Nucleus accumbens (tissue), 56 donors: ENCODE measurements at places on chromosomes 7 and 10.
A peak's percentile ranks its signal among the peaks of the same experiment; 100 is the strongest.

GRCh38 chr10:96252730-96253129 is 18.6 kb downstream of the BLNK start:
- no peak for DNase-seq

DNA sequence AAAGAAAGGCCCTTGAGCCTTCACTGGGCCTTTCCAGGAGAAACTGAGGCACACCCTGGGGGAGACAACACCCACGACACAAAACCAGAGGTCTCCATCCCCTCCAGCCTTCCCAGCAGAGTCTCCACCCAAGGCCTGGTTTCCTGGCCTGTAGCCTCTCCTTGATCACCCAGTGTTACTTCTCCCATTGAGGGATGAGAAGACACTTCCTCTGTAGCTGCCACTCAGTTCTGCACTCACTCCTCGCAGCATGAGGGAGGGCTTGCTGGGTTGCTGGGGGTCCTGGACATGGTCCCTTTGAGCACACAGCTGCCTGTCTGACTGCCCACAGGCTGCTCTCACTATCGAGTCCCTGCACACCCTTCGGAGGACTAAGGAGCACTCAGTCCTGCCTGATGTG is 438.1 kb upstream of the FOXK1 start:
- no peak for DNase-seq

DNA sequence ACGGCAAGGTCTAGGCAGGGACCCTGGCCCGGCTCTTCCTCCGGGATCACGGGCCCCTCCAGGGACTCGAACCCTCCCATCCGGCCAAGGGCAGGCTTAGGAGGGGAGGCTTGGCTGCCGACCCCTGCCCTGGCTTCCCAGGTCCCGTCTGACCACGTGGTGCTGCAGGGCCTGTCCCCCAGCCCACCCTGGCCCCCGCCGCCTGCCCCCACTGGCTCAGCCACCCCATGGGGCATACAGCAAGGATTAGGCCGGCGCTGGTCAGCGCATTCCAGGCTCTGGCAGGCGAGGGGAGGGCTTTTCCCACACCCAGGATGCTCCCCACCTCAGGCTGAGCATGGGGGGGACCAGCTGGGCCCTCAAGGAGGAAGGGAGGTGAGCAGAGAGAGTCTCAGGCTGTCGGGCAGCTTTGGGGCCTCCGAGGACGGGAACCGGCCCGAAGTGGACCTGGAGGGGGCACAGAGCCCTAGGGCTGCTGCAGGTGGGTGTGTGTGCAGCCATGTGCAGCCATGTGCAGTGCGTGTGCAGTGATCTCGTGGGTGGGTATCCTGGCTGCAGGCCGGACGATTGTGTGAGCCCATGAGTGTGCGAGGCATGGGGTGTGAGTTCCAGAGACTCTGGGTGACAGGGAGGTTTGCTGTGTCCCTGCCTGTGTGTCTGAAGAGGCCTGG is 713 bp upstream of the GRIFIN start:
- DNase-seq, result no peak

DNA sequence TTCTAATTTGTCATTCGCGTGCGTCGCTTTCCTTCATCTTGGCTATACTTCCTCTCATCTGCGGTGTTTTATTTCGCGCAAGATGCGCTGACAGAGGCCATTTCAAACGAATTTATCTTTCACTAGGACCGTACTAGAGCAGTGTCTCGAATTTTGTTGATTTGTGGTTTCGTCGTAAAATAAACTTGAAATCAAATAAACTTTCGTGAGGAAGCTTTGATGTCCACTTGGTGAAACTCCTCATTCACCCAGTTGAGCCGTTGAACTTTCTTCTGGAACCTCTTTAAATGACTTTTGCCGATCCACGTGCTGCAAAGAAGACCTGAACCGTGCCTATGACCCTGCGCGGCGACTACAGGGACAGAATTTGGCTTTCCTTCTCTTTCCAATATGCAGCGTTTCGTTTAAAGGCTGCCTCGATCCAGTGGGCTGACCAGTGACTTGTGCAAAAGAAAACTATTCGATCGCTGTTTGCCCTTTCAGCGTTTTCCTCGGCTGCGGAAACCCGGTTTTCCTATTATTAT is 163.9 kb upstream of the PPP1R3A start:
- no peak for DNase-seq

DNA sequence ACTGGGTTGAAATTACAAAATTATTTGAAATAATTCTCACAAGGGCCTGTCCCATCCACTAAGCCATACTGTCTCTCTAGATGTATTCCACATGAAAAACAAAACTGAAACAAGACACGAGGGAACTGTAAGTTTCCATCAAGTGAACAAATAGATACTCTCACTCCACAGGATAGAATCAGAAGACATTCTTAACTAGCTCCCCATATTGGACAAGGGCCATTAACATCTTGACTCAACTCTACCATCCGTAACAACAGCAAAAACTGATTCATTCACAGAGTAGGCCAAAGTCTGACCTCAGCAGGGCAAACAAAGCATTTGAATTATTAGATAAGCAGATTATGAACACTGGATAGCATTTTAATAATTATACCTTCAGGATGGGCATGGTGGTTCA is 29.1 kb downstream of the UBE2H start:
- DNase-seq, result no peak

DNA sequence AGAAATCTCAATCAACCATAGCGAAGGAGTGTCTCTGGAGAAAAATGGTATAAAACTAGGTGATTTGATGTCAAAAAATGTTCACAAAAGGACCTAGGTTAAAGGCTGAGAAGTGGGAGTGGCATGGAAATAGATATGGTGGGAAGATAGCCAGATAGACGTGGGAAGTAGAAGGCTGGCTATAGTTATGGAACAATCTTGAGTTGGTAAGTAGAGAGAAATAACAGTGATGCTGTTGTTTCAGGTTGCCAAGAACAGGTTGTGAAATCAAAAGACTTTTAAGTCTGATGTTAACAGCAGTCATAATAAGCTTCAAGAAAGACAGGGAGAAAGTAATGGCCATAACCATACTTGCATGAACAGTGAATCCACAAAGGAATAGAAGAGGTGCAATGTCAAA is 106.1 kb upstream of the RSU1 start:
- no peak for DNase-seq

DNA sequence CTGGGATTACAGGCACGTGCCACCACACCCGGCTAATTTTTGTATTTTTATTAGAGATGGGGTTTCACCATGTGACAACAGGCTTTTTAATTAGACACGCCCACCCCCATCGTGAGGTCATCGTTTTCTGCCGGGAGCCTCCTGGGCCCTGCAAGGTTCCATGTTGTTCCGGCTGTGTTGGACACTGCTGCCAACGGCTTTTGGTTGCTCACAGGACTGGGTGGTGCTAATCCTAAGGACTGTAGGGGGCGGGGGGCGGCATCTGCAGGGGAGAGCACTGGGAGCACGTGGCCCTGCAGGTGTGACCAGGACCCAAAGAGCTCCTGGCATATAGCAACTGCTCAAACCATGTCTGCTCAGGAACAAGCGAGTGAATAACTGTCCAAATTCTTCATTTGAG is 29.5 kb upstream of the INSIG1 start:
- no peak for DNase-seq

DNA sequence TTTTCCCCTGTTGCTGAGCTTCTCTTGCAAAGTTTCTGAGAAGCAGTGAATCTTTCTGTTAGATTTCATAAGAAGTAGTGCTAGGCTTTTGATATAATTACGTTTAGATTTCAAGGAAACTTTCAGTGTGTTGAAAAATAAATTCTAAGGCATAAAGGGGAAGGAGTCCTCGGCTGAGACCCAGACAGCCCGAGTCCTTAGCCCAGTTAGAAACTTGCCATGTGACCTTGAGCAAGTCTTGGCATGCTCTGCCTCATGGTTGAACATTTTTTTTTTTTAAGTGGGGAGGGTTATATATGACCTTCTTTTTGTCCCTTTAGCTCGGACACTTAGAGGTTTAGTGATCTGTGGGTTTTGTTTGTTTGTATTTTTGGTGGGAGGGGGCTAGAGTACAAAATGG is 117.5 kb downstream of the TCF7L2 start:
- no peak for DNase-seq

- no peak for DNase-seq
These were observed 83.1 kb upstream of the AGBL3 start for GRCh38 chr7:134903073-134903790.

DNA sequence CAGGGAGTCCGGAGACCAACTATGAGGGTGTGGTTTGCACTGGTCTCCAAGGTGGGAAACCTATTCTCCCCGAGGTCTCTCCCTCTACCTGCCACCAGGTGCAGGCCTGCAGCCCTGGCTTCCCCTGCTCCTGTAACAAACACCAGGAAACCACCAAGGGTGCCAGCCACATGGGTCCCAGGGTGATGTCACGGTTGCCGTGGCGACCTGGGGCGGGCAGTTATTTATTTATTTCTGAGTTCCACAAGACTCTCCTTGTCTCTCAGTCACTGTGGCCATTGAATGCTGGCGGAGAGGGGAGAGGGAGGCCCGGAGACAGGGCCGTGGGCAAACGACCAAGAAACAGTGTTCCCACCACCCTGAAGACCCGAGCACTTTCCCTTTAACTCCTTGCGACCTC is 27.0 kb downstream of the MMD2 start:
- DNase-seq, result peak; percentile 49

GRCh38 chr10:62788861-62789467 is 15.6 kb upstream of the ADO start:
- no peak for DNase-seq

DNA sequence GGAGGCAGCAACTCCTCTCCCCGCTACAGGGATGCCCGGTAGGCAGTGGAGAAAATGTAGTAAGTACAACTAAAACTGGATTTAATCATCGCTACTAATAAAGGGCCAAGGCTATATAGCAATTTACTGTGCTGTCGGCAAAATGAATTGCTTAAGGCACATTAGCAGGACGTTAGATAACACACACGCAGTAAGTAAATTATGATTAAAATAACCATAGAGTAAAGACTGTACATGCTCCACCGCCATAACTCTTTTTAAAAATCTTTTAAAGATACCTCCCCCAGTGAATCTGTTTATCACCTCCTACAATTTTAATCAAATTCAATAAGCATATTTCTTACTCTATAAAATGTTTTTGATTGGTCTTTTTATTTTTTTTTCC is 371.4 kb upstream of the MGMT start:
- no peak for DNase-seq

GRCh38 chr10:120460186-120460585 is 3.2 kb downstream of the PLPP4 start:
- no peak for DNase-seq

GRCh38 chr10:131973160-131973951 is 8.4 kb downstream of the BNIP3 start:
- DNase-seq, result no peak

- DNase-seq, result no peak
These were observed 36.1 kb downstream of the RALA start for GRCh38 chr7:39659356-39660013.

DNA sequence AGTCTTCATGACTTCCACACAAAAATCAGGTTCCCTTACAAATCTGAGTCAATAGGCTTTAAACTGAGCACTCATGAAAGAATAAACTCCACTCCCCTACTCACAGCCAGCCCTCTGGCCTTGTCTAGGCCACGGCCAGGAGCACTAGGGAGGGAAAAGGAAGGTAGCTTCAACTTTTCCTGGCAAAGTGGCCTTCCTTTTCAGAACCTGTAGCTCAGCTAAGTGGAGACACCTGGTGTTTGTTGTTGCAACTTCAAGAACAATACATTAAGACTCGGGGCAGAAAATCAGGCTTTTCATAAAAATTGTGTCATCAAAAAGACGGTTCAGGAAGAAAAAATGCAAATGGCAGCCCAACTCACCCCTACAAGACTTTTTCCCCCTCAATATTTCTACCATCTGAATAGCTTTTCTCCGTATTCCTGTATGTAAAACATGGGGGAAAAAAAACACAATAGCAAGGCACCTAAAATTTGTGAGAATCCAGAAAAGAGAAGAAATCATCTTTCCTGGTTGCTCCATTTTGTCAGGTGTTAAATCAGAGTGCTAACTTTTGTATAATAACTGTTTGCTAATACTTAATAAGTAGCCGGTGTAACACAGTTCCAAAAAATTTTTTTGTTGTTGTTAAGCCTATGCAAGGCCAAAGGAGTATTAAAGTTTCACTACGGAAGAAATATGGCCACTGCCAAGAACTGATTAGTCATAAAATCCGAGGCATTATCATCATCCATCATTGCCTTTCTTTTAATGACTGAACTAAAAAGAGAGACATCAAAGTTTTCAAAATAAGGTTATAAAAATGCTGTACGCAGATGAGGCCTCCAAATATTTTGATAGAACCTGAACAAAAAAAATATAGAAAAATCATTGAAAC is 66.2 kb upstream of the ARID5B start:
- DNase-seq, result no peak

GRCh38 chr10:62916141-62916603 is 100.0 kb upstream of the EGR2 start:
- no peak for DNase-seq

DNA sequence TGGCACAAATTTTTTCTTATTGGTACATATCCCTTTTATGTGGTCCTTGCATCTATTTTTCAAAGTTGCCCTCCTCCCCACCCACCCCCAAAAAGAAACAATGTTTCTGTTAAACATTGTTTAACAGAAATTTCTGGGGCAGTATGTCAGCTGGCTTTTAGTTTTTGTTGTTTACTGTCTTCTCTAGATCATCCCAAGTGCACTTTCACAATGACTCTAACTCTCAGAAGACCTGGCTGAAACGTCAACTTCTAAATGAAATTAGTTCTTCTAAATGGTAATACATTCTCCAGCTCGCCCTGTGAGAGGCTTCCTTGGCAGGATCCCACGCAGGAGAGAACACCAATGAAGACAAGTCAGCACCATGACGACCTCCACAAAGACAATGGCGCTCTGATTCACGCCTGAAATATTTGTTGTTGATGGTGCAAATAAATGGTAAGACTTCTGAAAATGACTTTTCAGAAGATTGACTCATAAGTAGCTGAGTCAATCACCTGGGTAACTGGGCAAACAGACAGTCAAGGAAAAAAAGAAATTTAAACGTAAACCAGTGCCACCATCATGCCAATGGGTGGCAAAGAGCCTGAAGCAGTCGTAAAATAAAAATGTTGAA is 293.7 kb downstream of the FZD1 start:
- no peak for DNase-seq
